Skin of body (tissue), 3 donors: ENCODE measurements at places on chromosomes 7 and 10. TPM values are rescaled to one million over a fixed set of nuclear protein-coding genes. Genes with fewer than 3 reads are reported as not detected.

ADAMTS14 gene
- 5.2 TPM for total RNA-seq

AMPH gene
- 3.5 TPM for total RNA-seq

LRRC17 gene
- 92.4 TPM for total RNA-seq

LRIT1 gene
- total RNA-seq = not detected

INSIG1 gene
- 105 TPM for total RNA-seq

COL28A1 gene
- 9.0 TPM for total RNA-seq

GNAT3 gene
- total RNA-seq = not detected

PRXL2A gene
- 69.5 TPM for total RNA-seq

UPK3B gene
- 1.7 TPM for total RNA-seq

SPOCK2 gene
- 0.79 TPM for total RNA-seq

FBXL13 gene
- total RNA-seq = 2.8 TPM

OR2A12 gene
- total RNA-seq = not detected

DNA sequence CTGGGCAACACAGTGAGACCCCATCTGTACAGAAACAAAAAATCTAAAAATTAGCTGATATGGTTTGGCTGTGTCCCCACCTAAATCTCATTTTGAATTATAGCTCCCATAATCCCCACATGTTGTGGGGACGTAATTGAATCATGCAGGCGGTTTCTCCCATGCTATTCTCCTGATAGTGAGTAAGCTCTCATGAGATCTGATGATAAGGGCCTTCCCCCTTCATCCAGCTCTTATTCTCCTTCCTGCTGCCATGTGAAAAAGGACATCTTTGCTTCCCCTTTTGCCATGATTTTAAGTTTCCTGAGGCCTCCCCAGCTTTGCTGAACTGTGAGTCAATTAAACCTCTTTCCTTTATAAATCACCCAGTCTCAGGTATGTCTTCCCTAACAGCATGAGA lies 136.5 kb downstream of the SFMBT2 start:
- DNase-seq = no peak

DNA sequence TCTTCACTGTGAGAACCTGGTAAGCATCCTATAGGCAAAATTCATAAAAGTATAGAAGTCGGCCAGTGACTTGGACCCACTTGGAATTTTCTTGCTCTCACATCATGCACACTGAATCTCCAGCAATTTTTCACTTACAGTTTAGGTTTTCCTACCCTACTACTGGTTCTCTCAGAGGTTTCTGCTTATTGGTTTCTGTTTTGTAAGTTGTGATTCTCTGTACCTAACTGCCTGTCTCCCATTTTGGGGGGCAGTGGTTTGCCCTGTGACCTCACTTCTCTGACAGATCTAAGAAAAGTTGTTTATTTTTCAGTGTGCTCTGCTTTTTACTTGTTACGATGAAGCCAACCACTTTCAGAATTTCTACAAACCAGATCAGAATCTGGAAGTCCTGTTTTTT lies 158.1 kb downstream of the CFTR start:
- no peak for DNase-seq

GRCh38 chr7:22302951-22303423 lies 54.0 kb downstream of the RAPGEF5 start:
- DNase-seq = no peak

GRCh38 chr10:8811201-8811600 lies 756.7 kb downstream of the GATA3 start:
- no peak for DNase-seq

DNA sequence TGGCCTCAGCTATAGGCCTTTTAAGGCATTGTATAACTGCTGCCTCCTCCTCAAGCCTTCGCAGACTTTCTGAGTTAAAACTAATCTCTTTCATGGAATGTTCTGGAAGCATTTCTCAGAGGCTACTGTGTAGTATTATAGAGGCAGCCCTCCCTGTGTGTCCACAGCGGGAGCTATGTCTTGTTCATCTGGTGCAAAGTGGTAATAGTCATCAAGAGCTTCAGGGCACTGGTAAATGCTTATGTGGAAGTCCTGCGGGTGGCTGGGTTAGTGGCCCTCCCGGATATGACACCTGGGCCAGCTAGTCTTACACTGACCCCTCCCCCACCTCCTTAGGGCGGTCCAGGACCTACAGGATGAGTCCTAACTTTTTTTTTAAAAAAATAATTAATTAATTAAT lies 2.2 kb upstream of the ABHD11 start:
- DNase-seq = no peak

DNA sequence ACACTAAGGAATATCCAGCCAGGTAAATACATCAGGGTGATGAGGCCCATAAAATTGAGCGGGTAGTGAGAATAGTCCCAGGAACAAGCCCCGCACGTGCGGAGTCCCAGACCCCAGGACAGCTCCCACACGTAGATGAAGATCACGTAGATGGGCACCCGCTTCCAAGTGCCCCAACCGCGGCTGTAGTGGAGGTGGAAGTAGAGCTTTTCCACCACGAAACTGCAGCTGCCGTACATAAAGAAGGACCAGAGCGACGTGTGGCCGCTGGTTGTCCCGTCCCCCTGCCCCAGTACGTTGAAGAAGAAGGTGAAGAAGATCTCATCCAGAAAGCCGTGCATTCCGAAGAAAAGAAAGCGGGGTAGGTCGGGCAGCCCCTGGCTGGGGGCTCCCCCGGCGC lies 948 bp downstream of the TMEM229A start:
- DNase-seq = no peak

GRCh38 chr10:59814878-59815277 lies 61.6 kb upstream of the MRLN start:
- DNase-seq = no peak

DNA sequence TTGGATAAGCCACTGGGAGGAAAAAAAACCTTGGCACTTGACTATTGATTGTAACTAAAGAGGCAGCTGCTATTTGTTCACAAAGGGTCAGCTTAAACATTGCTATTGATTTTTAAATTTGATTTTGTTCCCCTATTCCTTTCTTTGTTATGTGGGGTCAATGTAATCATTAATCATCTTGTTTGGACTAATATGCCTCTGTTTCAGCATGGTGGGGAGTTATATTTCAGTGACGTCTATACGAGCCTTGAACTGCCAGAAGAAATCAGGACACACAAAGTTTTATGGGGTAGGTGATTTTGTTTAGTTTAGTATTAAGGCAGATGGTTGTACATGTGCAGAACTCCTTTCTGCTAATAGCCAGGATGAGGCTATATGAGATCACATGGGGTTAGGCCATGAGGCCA lies 7.5 kb downstream of the AS3MT start:
- DNase-seq = no peak

- no peak for DNase-seq
Observed at GRCh38 chr10:30364345-30365268, 15.5 kb upstream of the MTPAP start.

GRCh38 chr7:26250239-26250638 lies 41.4 kb upstream of the SNX10 start:
- no peak for DNase-seq

DNA sequence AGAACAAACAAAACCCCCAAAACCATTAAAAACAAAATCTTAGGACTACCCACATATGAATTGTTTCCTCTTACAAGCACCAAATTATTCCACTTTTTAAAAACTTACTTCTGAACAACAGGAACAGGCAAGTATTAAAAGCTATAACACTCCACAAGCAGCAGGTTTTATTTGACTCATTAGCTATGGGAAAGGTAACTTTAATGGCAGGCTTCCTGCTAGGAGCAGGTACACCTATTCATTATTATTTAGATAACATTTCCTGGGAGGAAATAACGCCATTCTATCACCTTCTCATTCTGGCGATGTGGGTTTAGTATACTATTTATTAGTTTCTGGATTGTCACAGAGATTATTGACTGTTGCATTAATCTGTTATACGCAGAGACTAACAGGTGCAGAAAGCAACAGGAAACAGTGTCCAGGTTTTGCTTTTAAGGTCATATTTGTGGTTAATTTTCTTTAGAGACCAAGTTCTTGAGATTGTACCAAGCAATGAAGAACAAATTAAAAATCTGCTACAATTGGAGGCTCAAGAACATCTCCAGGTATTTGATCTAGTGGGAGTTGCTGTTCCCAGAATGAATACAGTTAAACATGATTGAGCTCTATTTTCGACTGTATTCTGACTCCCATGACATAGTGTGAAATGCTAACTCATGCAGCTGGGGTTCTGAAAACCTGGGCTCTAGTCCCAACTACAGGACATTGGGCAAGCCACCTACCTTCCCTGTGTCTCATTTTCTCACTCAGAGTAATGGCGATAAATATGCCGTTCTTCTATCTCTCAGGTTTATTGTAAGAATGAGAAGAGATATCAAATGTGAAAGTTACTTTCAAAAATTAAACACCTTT lies 2.0 kb downstream of the CPA2 start:
- no peak for DNase-seq
